ENCODE measurements at places on chromosomes 3 and 15.

DNA sequence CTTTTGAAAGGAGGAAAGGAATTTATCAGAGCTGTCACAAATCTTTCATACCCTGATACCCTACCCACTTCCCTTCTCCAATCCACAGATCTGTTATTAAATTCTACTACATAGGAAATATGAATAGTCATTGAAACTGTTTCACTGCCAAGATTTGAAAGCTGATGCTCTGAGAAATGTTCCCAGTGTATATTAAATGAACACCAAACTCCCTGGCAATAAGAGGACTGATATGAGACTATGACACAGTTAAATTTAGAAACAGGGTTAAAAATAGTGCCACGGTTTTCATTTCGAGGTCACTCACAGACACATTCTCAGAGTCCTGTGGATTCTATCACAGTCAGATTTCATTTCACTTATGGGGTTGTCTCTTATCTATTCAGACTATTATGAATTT is 27.2 kb upstream of the GBE1 start:
- DNase-seq = no peak

- no peak for DNase-seq
Observed at GRCh38 chr3:149020839-149021252, 29.5 kb downstream of the GYG1 start.

GRCh38 chr15:71131601-71132362 is 16.5 kb downstream of the THSD4 start:
- DNase-seq = no peak

DNA sequence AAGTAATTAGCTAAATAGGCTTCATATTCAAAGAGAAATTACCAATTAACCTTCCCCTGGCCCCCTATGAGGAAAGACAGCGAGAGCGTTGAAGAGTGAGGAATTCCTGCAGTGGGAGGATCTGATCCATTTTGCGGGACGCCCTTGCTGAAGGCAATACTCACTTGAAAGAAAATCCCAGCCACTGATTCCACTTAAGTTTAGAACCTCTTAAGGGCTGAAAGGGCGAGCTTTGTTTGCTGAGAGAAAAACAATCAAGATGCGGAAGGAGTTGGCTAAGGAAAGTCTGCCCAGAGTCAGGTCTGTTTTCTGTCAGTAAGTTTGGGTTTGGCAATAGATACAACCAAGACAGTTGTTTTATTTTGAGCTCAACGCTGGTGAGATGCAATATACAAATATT is 102.8 kb upstream of the GBE1 start:
- no peak for DNase-seq

GRCh38 chr15:92907896-92908712 is 8.0 kb downstream of the CHD2 start:
- DNase-seq = no peak

- DNase-seq = no peak
Observed at GRCh38 chr15:81213982-81214381, 17.3 kb downstream of the IL16 start.

DNA sequence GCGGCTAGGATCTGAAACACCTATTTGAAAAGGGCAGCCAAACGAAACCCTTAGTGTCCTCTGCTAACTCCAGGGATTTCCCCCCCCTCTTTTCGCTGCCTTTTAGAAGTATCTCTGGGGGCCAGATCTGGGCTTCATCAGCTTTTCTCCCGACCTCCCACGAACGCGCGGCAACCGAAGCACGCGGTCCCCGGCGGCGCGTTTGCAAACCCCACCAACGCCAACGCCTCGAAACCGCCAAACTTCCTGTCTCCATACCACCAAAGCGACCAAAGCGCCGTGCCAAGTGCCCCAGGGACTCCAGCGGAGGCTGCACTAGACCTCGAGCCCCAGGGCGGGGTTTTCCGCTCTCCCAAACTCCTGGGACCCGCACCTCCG is 155.8 kb upstream of the FRMD4B start:
- no peak for DNase-seq

- DNase-seq = no peak
Observed at GRCh38 chr3:12180218-12180617, 21.5 kb upstream of the TIMP4 start.

GRCh38 chr3:187880441-187880840 is 135.2 kb upstream of the BCL6 start:
- no peak for DNase-seq

- no peak for DNase-seq
Observed at GRCh38 chr3:67415511-67415910, 238.9 kb downstream of the SUCLG2 start.

- DNase-seq = no peak
Observed at GRCh38 chr15:83018436-83018835, 7.0 kb upstream of the C15orf40 start.

All from CD8-positive, alpha-beta memory T cell (primary cell).